ENCODE measurements at places on chromosomes 4 and X.
A peak's percentile ranks its signal among the peaks of the same experiment; 100 is the strongest.

DNA sequence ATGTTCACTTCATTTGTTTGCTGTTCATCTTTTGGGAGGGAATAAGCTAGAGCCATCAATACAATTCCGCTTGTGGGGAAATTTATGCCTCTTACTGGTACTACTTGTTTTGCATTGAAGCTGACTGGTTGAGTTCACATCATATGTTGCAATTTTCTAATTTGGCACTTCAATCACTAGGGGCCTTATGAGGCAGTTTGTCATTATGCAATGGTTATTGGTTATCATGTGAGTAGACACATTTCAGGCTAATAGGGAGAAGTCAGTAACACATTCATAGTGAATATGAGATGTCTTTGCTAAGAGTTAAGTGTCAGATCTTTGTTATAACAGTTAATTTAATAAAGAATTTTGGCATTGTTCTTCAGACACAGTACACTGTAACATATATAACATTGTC, 5.0 kb downstream of the RPL36A start:
- peaks cover 11% of the 10 kb centered on the region for H3K4me1 ChIP-seq
- H3K36me3 ChIP-seq, result peaks cover 26% of the 10 kb centered on the region
- no peaks in the 10 kb centered on the region for H3K27me3 ChIP-seq
- H3K27ac ChIP-seq, result no peak overlapping the region

DNA sequence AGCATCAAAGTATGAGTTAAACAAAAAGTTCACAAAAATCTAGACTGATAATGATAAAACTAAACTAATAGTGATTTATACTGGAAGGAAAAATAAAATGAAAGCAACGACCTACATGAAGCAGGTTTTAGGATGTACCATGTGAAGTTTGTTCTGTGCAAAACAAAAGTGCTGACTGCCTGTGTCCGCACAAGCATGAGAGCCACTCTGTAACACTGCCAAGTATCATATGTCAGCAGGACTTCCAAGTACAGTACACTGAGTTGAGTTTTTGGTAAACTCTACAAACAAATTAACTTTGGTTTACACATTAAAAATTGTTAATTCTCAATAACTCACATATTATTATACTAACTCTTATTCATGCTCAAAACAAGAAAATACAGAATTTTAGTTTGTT, 459.0 kb downstream of the PDGFC start:
- H3K27me3 ChIP-seq, result no peaks in the 10 kb centered on the region
- H3K36me3 ChIP-seq, result no peaks in the 10 kb centered on the region
- H3K4me3 ChIP-seq, result no peak overlapping the region
- H3K4me1 ChIP-seq, result no peaks in the 10 kb centered on the region
- no peak overlapping the region for H3K27ac ChIP-seq
- no peak for DNase-seq

- no peaks in the 10 kb centered on the region for H3K27me3 ChIP-seq
- no peak overlapping the region for H3K27ac ChIP-seq
- peaks cover 9% of the 10 kb centered on the region for H3K36me3 ChIP-seq
- no peak overlapping the region for H3K4me3 ChIP-seq
- DNase-seq, result no peak
Measured at GRCh38 chr4:39495446-39496213, 31.6 kb downstream of the UGDH start.

- no peak overlapping the region for H3K27ac ChIP-seq
- no peak for DNase-seq
- no peaks in the 10 kb centered on the region for H3K4me1 ChIP-seq
- H3K36me3 ChIP-seq, result no peaks in the 10 kb centered on the region
Measured at GRCh38 chr4:31360786-31361185, 640.6 kb downstream of the PCDH7 start.

GRCh38 chrX:81390237-81390636, 188.3 kb downstream of the SH3BGRL start:
- no peak overlapping the region for H3K4me3 ChIP-seq
- DNase-seq, result no peak
- H3K4me1 ChIP-seq, result no peaks in the 10 kb centered on the region
- H3K27ac ChIP-seq, result no peak overlapping the region
- H3K27me3 ChIP-seq, result no peaks in the 10 kb centered on the region
- no peaks in the 10 kb centered on the region for H3K36me3 ChIP-seq

DNA sequence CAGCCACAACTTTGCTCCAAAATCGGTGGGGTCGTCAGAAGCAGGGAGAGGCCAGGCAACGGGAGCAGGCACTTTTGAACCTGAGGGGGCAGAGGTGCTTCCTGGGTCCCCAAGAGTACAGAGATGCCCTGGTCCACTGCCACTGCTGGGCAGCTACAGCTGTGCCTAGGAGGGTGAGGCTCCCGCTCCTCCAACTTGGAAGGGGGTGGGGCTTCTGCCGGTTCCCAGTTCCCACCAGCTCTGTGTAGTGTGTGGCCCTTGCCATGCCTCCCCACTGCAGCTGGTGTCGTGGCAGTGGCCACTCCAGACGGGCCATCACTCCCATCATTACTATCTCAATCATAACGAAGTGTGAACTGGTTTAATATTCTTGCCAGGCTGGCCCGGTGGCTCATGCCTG, 1496.3 kb downstream of the PCDH7 start:
- no peak overlapping the region for H3K4me3 ChIP-seq
- no peak for DNase-seq
- no peak overlapping the region for H3K27ac ChIP-seq
- no peaks in the 10 kb centered on the region for H3K36me3 ChIP-seq
- H3K4me1 ChIP-seq, result no peaks in the 10 kb centered on the region

DNA sequence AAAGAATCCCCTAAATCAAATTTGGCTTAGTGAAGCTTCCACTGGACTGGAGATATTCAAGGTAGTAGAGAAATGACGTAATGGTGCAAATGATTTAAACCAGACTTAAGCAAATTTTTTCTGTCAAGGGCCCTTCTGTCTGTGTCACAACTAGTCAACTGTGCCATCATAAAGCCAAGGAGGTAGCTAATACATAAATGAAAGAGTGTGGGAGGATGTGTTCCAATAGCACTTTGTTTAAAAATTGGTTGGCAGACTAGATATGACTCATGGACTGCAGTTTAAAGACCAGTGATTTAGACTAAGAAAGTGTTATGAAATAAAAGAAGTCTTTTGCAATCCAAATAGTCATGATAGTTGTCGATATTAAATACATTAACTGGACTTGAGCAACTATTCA, 24.3 kb upstream of the TEX13C start:
- no peak for DNase-seq
- no peaks in the 10 kb centered on the region for H3K4me1 ChIP-seq
- no peak overlapping the region for H3K27ac ChIP-seq
- H3K36me3 ChIP-seq, result no peaks in the 10 kb centered on the region
- no peak overlapping the region for H3K4me3 ChIP-seq

GRCh38 chr4:139374251-139374650, 72.0 kb upstream of the NDUFC1 start:
- H3K4me1 ChIP-seq, result no peaks in the 10 kb centered on the region
- H3K27ac ChIP-seq, result no peak overlapping the region
- H3K27me3 ChIP-seq, result no peaks in the 10 kb centered on the region
- DNase-seq, result no peak
- no peak overlapping the region for H3K4me3 ChIP-seq
- H3K36me3 ChIP-seq, result peaks cover 75% of the 10 kb centered on the region

GRCh38 chrX:5265324-5265850, 963.3 kb downstream of the NLGN4X start:
- no peaks in the 10 kb centered on the region for H3K27me3 ChIP-seq
- H3K27ac ChIP-seq, result no peak overlapping the region
- H3K4me1 ChIP-seq, result no peaks in the 10 kb centered on the region
- no peak overlapping the region for H3K4me3 ChIP-seq

- H3K4me3 ChIP-seq, result no peak overlapping the region
- H3K36me3 ChIP-seq, result no peaks in the 10 kb centered on the region
- H3K27me3 ChIP-seq, result no peaks in the 10 kb centered on the region
Measured at GRCh38 chr4:121792966-121793365, 8.2 kb upstream of the EXOSC9 start.

DNA sequence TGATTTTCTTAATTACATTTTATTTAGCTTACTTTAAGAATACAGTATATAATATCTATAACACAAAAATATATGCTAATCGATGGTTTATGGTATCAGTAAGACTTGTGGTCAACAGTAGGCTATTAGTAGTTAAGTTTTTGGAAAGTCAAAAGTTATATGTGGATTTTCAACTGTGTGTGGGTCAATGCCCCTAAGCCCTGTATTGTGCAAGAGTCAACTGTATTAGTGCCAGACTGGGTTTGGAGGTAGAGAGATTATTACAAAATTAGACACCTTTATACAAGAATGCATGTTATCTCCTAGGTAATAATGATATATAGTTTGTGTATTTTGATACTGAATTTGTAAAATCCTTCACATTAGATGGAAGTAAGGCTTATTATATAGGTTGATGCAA, 100.3 kb upstream of the PRR32 start:
- H3K36me3 ChIP-seq, result no peaks in the 10 kb centered on the region
- H3K27ac ChIP-seq, result no peak overlapping the region
- no peak for DNase-seq

DNA sequence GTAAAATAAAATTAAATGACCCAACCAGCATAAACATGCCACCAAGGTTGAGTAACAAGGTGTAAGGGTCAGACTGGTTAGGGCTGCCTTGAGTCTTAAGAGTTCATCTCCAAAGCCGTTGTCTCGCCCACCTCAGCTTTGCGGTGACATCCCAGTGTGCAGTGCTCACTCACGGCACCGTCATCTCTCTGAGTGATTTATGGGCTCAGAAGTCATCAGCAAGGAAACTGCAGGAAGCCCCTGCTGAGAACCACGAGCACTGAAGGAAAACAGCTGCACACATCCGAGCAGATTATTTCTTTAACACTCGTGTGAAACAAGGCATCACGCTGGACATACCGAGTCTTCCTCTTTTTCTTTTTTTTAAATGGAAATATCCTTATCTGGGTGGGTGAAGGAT, 411.1 kb downstream of the TRIML1 start:
- no peaks in the 10 kb centered on the region for H3K4me1 ChIP-seq
- H3K4me3 ChIP-seq, result no peak overlapping the region
- H3K27me3 ChIP-seq, result no peaks in the 10 kb centered on the region
- H3K36me3 ChIP-seq, result no peaks in the 10 kb centered on the region
- H3K27ac ChIP-seq, result no peak overlapping the region
- DNase-seq, result no peak

DNA sequence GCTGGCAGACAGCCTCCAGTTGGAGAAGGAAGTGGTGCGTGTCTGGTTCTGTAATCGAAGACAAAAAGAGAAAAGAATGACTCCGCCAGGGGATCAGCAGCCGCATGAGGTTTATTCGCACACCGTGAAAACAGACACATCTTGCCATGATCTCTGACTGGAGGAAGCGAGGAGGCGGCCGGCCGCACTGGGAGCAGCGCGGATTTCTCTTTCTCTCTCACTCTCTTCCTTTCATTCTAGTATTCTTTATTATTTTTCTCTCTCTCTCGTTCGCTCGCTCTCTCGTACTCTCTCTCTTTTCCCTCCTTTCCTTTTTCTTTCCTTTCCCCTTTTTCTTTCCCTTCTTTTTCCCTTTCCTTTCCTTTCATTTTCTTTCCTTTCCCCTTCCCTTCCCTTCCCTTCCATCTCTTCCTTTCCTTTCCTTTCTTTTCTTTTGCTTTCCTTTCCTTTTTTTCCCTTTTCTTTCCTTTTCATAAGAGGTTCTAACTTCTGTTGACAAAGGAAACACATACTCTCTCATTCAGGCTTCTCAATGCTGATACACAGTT, 1.2 kb downstream of the POU3F4 start:
- no peaks in the 10 kb centered on the region for H3K36me3 ChIP-seq
- peaks cover 54% of the 10 kb centered on the region for H3K27me3 ChIP-seq
- peaks cover 4% of the 10 kb centered on the region for H3K4me1 ChIP-seq
- H3K27ac ChIP-seq, result no peak overlapping the region
- H3K4me3 ChIP-seq, result no peak overlapping the region
- DNase-seq, result no peak

DNA sequence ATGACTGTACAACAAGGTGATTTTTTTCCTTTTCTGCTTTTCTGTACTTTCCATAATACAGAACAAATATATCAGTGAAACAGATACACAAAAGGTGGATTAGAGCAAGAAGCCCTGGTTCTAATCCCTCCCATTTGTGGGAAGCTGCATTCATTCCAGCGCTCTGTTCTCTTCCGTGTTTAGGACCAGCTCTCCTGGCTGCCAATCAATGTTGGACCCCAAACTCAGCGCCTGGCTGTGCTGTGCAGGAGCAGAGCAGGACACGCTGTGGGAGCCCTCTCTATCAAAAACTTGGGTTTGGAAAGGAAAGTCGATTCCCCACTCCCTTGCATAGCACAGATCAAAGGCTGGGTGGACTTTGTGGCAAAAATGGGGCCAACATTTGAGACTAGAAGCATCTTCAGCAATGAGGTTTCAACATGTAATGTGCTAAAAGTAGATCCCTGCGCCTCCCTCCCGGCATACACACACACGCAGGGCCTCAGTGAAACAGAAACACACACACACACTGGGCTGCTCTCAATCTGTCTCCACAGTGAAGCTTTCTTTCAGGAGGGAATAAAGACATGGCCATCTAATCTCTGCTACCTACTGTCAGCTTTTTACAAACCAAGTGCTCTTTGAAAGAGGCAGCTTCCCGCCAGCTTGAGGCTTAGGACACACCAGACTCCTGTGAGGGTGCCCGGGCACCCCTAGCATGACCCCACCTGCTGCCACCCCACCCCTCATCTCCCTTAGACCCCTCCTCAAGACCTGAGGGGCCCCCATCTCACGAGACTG, 12.2 kb downstream of the WDR1 start:
- peaks cover 86% of the 10 kb centered on the region for H3K36me3 ChIP-seq
- H3K27me3 ChIP-seq, result no peaks in the 10 kb centered on the region
- H3K4me1 ChIP-seq, result peaks cover 100% of the 10 kb centered on the region

GRCh38 chr4:3725936-3726870, 40.0 kb upstream of the ADRA2C start:
- no peak for DNase-seq
- H3K4me1 ChIP-seq, result no peaks in the 10 kb centered on the region
- H3K36me3 ChIP-seq, result no peaks in the 10 kb centered on the region
- H3K4me3 ChIP-seq, result no peak overlapping the region

GRCh38 chr4:188727746-188728145, 588.5 kb downstream of the TRIML1 start:
- DNase-seq, result no peak
- H3K4me1 ChIP-seq, result no peaks in the 10 kb centered on the region
- no peaks in the 10 kb centered on the region for H3K36me3 ChIP-seq
- no peaks in the 10 kb centered on the region for H3K27me3 ChIP-seq
- no peak overlapping the region for H3K27ac ChIP-seq
- H3K4me3 ChIP-seq, result no peak overlapping the region

DNA sequence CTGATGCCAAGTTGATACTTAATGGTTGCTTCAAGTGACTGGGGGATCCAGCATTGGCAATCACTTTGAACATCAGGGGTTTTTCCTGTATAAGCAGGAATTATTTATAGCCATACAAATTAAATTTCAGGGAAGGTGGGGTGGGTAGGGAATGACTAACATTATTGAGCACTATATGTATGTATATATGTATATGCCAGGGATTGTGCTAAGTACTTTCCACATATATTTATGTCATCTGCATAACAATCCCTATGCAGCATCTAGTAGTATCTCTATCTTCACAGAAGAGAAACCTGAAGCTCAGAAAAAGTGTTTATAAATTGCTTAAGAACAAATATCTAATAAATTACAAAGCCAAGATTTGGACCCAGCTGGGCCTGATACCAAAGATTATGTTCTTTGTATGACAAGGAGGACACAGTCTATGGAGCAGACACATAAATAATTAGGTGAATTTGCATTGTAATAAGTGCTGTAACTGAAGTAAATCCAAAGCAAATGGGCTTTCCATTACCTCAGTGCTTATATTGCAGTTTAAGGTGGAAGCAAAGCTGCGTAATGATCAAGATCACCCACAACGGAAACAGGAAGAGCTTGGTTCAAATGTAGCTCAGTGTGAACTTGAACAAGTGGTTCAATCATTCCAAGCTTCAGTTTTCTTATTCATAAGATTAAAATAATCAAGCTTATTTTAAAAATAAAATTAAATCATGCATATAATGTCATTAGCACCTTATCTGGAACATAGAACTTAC, 18.9 kb upstream of the RASGEF1B start:
- H3K27ac ChIP-seq, result no peak overlapping the region
- H3K36me3 ChIP-seq, result no peaks in the 10 kb centered on the region
- H3K4me3 ChIP-seq, result no peak overlapping the region
- H3K4me1 ChIP-seq, result peaks cover 13% of the 10 kb centered on the region
- peak; percentile 57 for DNase-seq

All from CD4-positive, alpha-beta T cell (primary cell).